ENCODE measurements at places on chromosomes 7 and 10.

- no peak for DNase-seq
These were observed 403.1 kb upstream of the C7orf33 start for GRCh38 chr7:148187471-148187870.

GRCh38 chr10:131891196-131891928 is 9.4 kb upstream of the PPP2R2D start:
- no peak for DNase-seq

GRCh38 chr10:24935504-24936292 is 16.7 kb downstream of the PRTFDC1 start:
- DNase-seq, result no peak

GRCh38 chr7:139829025-139829774 is at the start of gene TBXAS1:
TBXAS1 (plus strand) TSS chr7:139829264; CDS start chr7:139829391, 127 bp downstream.
- peak; percentile 54 for DNase-seq

- DNase-seq, result no peak
These were observed 700 bp downstream of the MTPN start for GRCh38 chr7:135976312-135977006.
